ENCODE measurements at places on chromosomes 5 and 9. TPM values are rescaled to one million over a fixed set of nuclear protein-coding genes. Genes with fewer than 3 reads are reported as not detected.

- DNase-seq: no peak
Measured at GRCh38 chr9:130870491-130871381, 25.9 kb downstream of the QRFP start.

GRCh38 chr5:6761333-6761732 lies 48.1 kb downstream of the TENT4A start:
- DNase-seq: no peak

DNA sequence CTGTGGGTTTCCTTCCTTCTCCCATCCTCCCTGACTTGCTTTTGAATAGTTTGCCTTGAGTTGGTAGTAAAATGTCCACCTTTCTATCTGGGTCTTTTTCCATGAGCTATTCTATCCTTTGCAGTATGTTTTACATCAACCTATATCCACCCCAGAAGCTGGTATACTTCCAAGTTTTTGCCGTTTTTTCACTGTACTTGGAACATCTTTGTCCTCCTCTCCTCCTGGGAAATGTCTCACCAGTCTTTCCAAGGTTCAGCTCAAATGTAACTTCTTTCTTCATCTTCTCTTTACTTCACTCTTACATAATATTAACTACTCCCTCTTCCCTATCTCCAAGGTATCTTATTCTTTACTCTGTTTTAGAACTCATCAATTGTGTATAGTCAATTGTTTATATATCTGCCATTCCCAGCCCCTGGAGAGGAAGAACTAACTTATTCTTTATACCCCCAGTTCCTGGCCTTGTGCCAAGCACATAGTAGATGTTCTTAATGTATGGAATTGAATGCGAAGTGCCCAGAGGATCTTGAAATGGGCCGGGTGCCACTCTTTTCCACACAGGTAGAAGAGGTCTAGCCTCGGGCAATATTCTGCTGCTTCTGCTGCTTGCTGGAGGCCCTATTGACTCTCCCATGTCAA lies 34.9 kb upstream of the SLC1A3 start:
- no peak for DNase-seq

GRCh38 chr9:133701981-133702797 lies 36.0 kb downstream of the SARDH start:
- no peak for DNase-seq

GRCh38 chr5:9716838-9717281 lies 86.7 kb upstream of the TAS2R1 start:
- no peak for DNase-seq

Gene STRBP
- total RNA-seq: 84.8 TPM

- no peak for DNase-seq
Measured at GRCh38 chr5:145189746-145190145, 645.4 kb downstream of the PRELID2 start.

- DNase-seq: no peak
Measured at GRCh38 chr5:176180781-176181180, 57.4 kb upstream of the SIMC1 start.

DNA sequence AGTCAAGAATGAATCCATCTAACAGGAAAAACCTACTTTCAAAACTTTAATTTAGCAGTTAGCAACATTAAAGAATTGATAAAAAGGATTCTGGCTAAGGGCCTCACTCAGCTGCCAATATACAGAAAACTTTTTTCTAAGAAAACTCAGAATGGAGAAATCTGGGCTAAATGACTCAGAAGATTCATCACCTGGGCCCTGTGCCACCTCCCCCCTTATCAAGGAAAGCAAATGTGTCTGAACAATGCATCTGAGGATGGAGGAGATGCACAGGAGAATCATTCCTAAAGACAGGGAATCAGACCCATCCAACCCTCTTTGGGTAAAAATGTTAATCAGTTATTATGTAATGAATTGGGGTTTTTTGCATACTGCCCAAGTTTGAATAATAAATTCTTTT lies 592.0 kb upstream of the DMAC1 start:
- DNase-seq: no peak

- DNase-seq: no peak
Measured at GRCh38 chr9:94745806-94746540, 19.5 kb downstream of the AOPEP start.

DNA sequence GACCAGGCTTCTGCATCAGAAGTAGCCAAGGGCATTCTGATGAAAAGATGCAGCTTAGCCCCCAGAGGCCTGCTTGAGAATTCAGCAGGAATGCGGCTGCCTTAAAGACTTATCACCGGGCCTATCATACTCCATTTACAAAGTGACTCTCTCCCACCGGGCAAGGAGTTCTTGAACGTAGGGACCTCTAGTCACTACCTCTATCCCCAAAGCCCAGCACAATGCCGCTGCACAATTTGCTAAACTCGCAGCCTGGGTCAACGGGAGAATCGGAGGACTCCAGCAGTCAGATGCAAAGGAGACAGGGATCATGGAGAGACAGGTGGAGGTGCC lies 661 bp downstream of the PDCL start:
- no peak for DNase-seq

DNA sequence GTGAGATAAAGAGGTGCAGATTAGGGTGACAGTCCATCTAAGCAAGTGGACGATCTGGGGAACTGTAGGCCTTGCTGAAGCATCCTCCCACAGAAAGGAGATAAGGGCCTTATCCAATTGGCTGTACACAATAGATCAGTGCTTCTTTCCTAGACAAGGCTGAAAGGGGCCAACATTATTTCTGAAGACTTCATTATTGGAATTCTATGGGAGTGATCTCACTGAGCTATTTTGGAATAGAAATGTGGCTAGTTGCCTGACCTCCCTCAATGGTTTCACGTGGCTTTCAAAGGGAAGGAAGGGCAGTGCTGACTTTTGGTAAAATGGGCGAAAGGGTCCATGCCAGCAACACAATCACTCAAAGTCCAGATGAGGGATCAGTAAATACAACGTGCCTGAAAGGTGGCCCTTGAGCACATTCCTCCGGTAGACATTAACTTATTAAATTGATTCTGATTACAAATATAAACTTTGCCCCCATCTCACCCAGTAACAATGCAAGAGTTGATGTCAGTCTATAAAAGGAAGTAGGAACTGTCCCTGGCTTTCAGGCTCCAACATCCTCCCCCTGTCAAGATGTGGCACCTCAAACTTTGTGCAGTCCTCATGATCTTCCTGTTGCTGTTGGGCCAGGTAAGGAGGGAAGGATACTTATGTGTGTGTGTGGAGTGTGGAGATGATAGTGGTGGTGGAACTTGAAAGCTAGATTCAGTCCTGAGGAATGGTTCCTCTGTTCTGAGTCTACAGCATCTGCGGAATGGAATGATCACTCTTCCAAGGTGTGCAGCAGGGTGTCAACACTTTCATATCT lies at the start of gene LEAP2:
Gene LEAP2, plus strand, starts transcription at position 550 of the 811 bp plus-strand sequence. Its CDS starts 27 bp downstream, at position 577.
- no peak for DNase-seq

Gene ORM2
- not detected for total RNA-seq

GRCh38 chr9:120609636-120610035 lies 29.7 kb upstream of the CDK5RAP2 start:
- DNase-seq: no peak

DNA sequence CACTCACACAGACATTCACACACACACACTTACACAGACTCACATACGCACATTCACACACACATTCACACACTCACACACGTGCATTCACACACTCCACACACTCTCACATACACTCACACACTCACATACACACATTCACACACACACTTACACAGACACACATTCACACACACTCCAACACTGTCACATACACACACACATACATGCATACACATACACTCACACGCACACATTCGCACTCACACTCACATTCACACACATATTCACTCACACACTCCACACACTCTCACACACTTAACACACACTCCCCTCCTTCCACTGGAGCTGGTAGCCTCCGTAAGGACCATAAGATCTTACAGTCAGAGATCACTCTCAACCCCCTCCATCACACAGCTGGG lies 26.2 kb downstream of the CAMK2A start:
- no peak for DNase-seq

DNA sequence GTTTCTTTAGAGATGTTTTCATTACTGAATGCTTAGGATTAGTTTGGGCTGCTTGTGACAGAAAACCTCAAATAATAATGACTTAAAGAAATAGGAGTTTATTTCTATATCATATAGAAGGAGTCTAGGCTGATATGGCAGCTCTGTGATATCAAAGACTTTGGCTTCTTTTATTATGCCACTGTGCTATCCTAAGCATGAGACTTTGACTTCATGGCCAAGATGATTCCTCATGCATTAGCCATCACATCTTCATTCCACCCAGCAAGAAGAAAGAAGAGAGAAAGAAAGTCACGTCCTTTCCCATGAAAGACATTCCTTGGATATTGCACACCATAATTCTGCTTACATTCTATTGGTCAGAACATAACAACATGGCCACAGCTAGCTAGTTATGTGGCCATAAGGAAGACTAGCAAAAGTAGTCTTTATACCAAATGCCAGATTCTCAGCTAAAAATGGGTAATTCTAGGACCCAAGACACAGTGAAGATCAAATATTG lies 76.2 kb downstream of the DAPK1 start:
- no peak for DNase-seq

GRCh38 chr9:101028346-101029314 lies at the start of gene PLPPR1:
Gene PLPPR1 (plus strand): TSS chr9:101028727.
- DNase-seq: peak; percentile 65

DNA sequence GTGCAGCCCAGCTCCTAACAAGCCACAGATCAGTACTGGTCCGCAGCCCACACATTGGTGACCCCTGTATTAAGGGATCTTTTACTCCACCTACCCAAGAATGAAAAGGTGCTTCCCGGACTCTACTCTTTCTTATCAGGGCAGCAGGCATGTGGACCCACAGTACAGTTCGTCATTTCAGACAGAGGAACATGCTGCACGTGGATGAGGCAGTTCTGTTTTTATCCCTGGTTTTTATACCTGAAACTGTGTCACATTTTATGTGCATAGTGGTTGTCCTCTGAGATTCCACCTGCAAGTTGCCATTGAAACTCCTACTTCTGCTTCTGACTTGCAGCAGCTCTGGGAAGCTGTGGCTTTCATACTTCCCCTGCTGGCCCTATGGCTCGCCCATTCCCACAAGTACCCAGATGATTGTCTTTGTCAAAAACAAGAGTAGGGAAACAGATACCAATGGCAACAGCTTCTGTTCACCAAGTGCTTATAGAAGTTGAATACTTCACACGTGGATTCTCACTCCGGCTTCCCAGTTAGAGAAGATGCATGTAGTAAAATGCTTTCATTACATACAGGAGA lies 208.0 kb downstream of the TRIO start:
- DNase-seq: no peak

GRCh38 chr9:70923961-70924360 lies 197.5 kb downstream of the TRPM3 start:
- DNase-seq: no peak

- no peak for DNase-seq
Measured at GRCh38 chr5:59107692-59108091, 524.8 kb downstream of the RAB3C start.

GRCh38 chr5:161134956-161135355 lies 282.9 kb upstream of the ATP10B start:
- no peak for DNase-seq
